ENCODE measurements at places on chromosomes 3 and 15.

DNA sequence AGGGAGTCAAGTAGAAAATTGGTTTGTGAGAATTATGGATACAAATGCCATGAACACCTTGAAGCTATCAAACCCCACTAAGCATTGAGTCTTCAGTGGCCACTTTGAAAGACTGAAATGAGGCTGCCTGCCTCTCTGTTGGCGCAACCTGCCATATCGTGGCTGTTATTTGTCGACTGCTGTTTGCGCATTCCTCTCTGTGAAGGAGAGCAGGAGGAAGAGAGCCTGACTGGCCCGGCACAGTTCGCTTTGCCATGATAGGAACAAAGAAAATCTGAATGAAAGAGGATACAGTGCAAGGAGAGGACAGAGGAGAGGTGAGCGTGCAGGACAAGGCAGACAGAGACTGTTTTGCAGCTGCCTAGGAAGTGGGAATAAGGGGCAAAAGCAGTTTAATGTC is 289.4 kb downstream of the RYR3 start:
- DNase-seq = no peak

GRCh38 chr3:144033863-144034262 is 62.2 kb downstream of the DIPK2A start:
- DNase-seq = no peak

- no peak for DNase-seq
Observed at GRCh38 chr15:97177151-97177577, 783.3 kb upstream of the ARRDC4 start.

GRCh38 chr15:98873441-98874218 is 134.0 kb downstream of the PGPEP1L start:
- DNase-seq = no peak

GRCh38 chr3:170180908-170181885 is at the start of gene PHC3:
Gene PHC3, minus strand, starts transcription at chr3:170181733. Its CDS starts 18 bp downstream, at chr3:170181715.
- peak; percentile 92 for DNase-seq

GRCh38 chr15:69893863-69894262 is 203.9 kb downstream of the TLE3 start:
- DNase-seq = no peak

- DNase-seq = no peak
Observed at GRCh38 chr15:40115670-40116093, 7.0 kb upstream of the BMF start.

DNA sequence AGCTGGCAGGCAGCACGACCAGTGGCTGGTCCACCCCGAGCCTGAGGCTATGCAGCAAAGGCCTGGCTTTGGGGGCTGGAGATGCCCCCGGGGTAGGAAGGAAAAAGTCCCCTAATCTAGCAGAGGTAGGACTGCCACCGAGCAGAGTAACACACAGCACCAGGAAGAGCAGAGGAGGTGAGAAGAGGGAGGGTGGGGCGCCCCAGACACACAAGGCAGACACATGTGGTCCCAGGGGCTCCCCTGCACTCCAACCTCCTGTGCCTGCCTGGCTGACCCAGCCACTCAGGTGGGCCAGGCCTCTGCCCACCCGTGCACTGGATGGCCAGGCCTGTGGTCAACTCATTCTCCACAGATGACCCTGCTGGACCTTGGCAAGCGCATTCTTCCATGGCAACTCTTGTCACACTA is 112.4 kb downstream of the ADCY5 start:
- DNase-seq = no peak

DNA sequence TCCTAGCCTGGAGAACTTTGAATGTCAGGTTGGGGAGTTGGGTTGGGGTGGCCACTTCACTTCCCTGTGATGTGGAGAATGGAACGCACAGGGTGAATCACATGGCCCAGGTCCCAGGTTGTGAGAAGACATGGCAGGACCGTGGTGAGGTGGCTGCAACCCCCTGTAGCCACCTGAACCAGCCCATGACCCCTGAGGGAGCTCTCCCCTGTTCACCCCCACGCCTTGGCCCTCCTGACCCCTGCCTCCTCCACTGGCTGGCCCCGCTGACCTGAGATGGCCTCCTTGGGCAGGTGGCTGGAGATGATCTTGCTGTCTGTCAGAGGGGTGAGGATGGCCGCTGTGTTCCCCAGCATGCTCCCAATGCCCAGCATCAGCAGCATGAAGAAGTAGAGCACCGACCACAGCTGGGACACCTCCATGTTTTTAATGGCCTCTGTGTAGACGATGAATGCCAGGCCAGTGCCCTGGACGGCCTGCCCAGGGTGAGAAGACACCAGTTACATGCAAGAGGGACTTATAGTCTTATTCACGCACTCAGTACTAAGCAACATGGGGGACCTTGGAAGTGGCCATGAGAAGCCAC is 31.0 kb downstream of the SLC6A20 start:
- DNase-seq = no peak

DNA sequence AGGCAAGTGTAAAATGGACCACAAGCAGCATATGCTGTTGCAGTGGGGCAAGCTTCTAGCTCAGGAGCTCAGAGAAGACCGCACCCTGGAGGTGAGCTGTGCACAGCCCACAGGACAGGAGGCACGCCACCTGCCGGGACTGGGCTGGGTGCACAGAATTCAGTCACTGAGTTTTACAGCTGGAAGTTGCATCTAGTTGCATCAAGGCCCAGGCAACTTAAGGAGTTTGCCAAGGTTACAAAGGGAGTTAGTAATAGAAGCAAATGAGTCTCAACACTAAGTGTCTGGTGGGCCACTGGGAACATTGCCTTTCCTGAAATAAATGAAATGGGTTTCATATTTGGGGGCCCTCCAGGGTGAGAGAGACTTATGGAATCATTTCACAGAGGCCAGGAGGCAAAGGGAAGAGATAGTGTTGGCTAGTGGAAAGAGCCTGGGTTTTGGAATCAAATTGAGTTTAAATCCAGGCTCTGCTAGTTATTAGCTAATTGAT is 36.0 kb upstream of the TIMP4 start:
- DNase-seq = no peak

- DNase-seq = no peak
Observed at GRCh38 chr15:58556028-58556361, 124.2 kb downstream of the LIPC start.

DNA sequence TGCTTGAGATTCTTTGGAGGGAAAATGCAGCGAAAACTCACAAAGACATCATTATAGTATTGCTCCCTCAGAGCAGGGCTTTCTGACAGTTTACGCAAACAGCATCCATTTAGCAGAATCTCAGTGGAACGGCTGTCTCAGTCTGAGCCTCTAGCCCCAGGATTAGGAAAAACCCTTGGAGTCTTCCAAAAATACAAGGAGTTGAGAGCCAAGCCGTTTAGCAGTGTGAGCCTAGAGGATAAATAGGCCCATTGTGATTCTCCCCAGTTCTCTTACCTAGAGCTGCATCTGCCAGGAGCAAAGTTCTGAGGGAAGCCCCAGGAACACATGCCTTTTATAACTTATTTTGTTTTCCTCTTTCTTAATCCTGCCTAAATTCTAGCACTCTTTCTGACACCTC is 359.6 kb downstream of the NTRK3 start:
- no peak for DNase-seq

GRCh38 chr3:17340693-17341092 is 401.7 kb downstream of the TBC1D5 start:
- no peak for DNase-seq

Measured in thymus (tissue), 14 donors.